ENCODE measurements at places on chromosomes 5 and 9. TPM values are rescaled to one million over a fixed set of nuclear protein-coding genes. Genes with fewer than 3 reads are reported as not detected.

GRCh38 chr5:55432549-55432948, 102.2 kb downstream of the PLPP1 start:
- no peak for DNase-seq
- H3K27ac ChIP-seq: no peak overlapping the region
- H3K27me3 ChIP-seq: no peaks in the 10 kb centered on the region
- H3K36me3 ChIP-seq: peaks cover 88% of the 10 kb centered on the region

- no peak overlapping the region for H3K27ac ChIP-seq
- no peaks in the 10 kb centered on the region for H3K36me3 ChIP-seq
- H3K27me3 ChIP-seq: peaks cover 3% of the 10 kb centered on the region
- no peak overlapping the region for H3K4me3 ChIP-seq
- no peak for DNase-seq
Observed at GRCh38 chr5:137136991-137137632, 362.0 kb downstream of the SPOCK1 start.

- no peaks in the 10 kb centered on the region for H3K36me3 ChIP-seq
- no peak overlapping the region for H3K4me3 ChIP-seq
- no peak for DNase-seq
- H3K4me1 ChIP-seq: peaks cover 2% of the 10 kb centered on the region
- H3K27me3 ChIP-seq: no peaks in the 10 kb centered on the region
- no peak overlapping the region for H3K27ac ChIP-seq
Observed at GRCh38 chr9:5529683-5530221, 19.4 kb downstream of the PDCD1LG2 start.

DNA sequence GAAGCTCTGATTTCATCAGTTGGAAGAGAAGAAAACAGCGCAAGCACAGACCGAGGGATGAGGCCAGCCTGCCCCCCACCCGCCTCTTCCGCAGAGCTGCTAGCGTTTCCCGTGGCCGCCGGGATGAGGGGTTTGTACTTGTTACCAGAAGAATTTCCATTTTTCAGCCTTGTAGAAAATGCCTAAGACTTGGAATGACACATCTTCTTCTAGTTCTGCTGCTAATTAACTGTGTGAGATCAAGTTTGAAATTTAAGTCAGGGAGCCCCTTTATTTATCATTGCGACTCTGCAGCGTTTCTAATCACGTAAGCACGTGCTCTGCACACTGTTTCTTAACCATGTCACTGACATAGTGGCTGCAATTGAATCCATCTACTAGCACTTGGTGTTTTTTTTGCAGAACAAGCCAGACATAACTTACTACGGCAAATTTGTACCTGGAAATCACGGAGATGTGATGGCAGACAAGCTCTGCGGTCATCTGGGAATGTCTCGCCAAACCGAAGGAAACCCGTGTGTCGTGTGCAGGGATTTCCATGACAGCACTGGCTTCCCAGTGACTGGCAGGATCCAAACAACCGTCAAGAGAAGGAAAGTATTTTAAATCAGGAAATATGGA, 41.8 kb upstream of the ROR2 start:
- H3K36me3 ChIP-seq: no peaks in the 10 kb centered on the region
- H3K27ac ChIP-seq: no peak overlapping the region
- no peaks in the 10 kb centered on the region for H3K4me1 ChIP-seq

DNA sequence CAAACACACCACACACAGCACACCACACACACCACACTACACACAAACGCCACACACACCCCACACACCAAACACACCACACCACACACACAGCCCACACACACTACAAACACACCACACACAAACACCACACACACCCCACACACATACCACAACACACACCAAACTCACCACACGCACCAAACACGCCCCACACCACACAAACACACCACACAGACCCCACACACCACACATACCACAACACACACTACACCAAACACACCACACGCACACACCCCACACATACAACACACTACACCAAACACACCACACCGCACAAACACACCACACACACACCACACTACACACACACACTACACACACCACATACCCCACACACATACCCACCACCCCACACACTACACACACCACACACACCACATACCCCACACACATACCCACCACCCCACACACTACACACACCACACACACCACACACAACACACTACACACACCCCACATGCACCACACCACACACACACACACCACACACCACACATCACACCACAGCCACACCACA, 151.2 kb downstream of the ERCC6L2 start:
- H3K27ac ChIP-seq: peak overlapping the region; percentile 30
- H3K36me3 ChIP-seq: peaks cover 8% of the 10 kb centered on the region
- peaks cover 39% of the 10 kb centered on the region for H3K4me1 ChIP-seq
- DNase-seq: no peak
- peak overlapping the region; percentile 37 for H3K4me3 ChIP-seq

DNA sequence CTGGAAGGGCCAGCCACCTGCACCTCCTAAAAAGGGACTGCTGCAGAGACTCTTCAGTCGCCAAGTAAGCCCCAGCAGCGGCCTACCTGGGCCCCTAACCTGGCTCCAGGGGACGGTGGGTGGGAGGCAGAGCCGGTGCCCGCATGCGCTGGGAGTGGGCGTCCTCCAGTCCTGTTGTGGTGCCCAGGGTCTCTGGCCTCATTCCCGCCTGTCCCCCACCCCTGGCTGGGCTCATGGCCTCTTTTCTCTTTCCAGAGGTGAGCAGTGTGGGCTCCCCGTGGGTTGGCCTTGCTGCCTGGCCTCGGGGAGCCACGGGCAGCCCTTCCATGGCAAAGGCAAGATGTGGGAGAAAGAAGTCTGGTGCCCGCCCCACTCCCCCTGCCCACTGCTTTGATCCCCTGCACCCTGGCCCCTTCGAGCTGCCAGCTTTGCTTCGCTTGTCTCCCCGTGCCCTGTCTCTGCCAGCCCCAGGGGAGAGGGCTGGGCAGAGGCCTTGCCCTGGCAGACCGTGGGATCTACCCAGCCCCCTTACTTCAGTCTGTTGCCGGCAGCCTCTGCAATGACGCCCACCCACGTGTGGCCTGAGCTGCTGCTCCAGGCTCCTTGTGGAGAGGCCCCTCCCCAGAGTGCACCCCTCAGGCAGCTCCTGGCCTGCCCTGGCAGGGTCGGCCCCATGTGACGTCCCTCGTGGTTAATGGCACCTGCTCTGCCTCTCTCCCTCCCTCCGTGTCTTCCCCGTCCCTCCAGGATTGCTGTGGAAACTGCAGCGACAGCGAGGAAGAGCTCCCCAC, 5.4 kb upstream of the PRR7 start:
- H3K4me1 ChIP-seq: peaks cover 35% of the 10 kb centered on the region
- H3K27ac ChIP-seq: no peak overlapping the region
- H3K36me3 ChIP-seq: peaks cover 22% of the 10 kb centered on the region
- H3K4me3 ChIP-seq: no peak overlapping the region
- H3K27me3 ChIP-seq: no peaks in the 10 kb centered on the region
- no peak for DNase-seq

GRCh38 chr9:83013867-83014605, 48.9 kb downstream of the RASEF start:
- H3K4me1 ChIP-seq: peaks cover 31% of the 10 kb centered on the region
- peaks cover 9% of the 10 kb centered on the region for H3K27me3 ChIP-seq
- peaks cover 9% of the 10 kb centered on the region for H3K36me3 ChIP-seq
- no peak overlapping the region for H3K27ac ChIP-seq
- no peak for DNase-seq

GRCh38 chr9:130235558-130236435, 29.8 kb upstream of the HMCN2 start:
- no peak overlapping the region for H3K4me3 ChIP-seq
- no peak overlapping the region for H3K27ac ChIP-seq
- H3K36me3 ChIP-seq: no peaks in the 10 kb centered on the region

- no peak overlapping the region for H3K27ac ChIP-seq
- H3K27me3 ChIP-seq: peaks cover 4% of the 10 kb centered on the region
- H3K4me3 ChIP-seq: no peak overlapping the region
- H3K36me3 ChIP-seq: no peaks in the 10 kb centered on the region
Observed at GRCh38 chr5:174514983-174515394, 209.4 kb upstream of the MSX2 start.

DNA sequence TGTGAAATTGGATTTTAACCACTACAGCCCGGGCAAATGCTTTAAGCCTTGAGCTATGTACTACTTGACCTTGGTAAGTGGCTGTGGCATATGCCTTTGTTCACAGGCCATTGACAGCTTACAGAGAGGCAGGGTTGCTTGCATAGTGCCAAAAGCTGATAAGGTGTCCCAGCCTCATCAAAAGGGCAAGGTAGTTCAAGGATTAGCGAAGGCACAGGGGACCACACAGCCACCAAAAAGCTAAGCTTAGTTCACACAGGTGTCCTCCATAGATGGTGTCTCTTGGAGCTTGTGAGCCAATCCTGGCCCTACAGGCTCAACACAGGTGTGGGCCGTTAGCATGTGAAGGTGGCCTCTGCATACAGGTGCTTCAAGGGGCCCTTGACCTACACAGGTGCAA, 86.8 kb downstream of the ZNF622 start:
- no peaks in the 10 kb centered on the region for H3K36me3 ChIP-seq
- H3K27me3 ChIP-seq: no peaks in the 10 kb centered on the region
- no peaks in the 10 kb centered on the region for H3K4me1 ChIP-seq

GRCh38 chr5:29016067-29016466, 1977.7 kb upstream of the CDH9 start:
- H3K36me3 ChIP-seq: no peaks in the 10 kb centered on the region
- no peak overlapping the region for H3K27ac ChIP-seq
- H3K27me3 ChIP-seq: no peaks in the 10 kb centered on the region
- no peak for DNase-seq
- no peaks in the 10 kb centered on the region for H3K4me1 ChIP-seq

GRCh38 chr5:111083323-111083722, 8.8 kb upstream of the WDR36 start:
- H3K27me3 ChIP-seq: peaks cover 29% of the 10 kb centered on the region
- no peaks in the 10 kb centered on the region for H3K4me1 ChIP-seq

DNA sequence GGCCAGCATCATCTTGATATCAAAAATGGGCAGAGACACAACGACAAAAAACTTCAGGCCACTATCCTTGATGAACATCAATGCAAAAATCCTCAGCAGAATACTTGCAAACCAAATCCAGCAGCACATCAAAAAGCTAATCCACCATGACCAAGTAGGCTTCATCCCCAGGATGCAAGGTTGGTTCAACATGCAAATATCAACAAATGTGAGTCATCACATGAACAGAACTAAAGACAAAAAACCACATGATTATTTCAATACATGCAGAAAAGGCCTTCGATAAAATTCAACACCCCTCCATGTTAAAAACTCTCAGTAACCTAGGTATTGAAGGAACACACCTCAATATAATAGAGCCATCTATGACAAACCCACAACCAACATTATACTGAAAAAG, 8.5 kb downstream of the MTREX start:
- peaks cover 36% of the 10 kb centered on the region for H3K36me3 ChIP-seq
- H3K4me1 ChIP-seq: peaks cover 23% of the 10 kb centered on the region
- no peaks in the 10 kb centered on the region for H3K27me3 ChIP-seq
- H3K27ac ChIP-seq: no peak overlapping the region
- no peak overlapping the region for H3K4me3 ChIP-seq

- no peak overlapping the region for H3K27ac ChIP-seq
- no peak for DNase-seq
- no peak overlapping the region for H3K4me3 ChIP-seq
- no peaks in the 10 kb centered on the region for H3K4me1 ChIP-seq
- no peaks in the 10 kb centered on the region for H3K36me3 ChIP-seq
Observed at GRCh38 chr5:122163121-122164069, 34.0 kb downstream of the ZNF474 start.

PIP5K1B gene
- total RNA-seq: not detected

ZFAND5 gene
- total RNA-seq: 83.7 TPM

FGD3 gene
- 161 TPM for total RNA-seq

CARD6 gene
- total RNA-seq: 4.4 TPM

TMEM232 gene
- 1.4 TPM for total RNA-seq

ACTBL2 gene
- not detected for total RNA-seq

ITK gene
- total RNA-seq: 324 TPM

PTPN3 gene
- total RNA-seq: not detected

SOX30 gene
- total RNA-seq: 0.09 TPM
